Thoracic aorta (tissue), 2 donors: ENCODE measurements at places on chromosomes 5 and 9.

GRCh38 chr5:168359820-168360460 is 68.5 kb downstream of the WWC1 start:
- no peak for DNase-seq

- DNase-seq: no peak
Observed at GRCh38 chr9:113588242-113588810, 124.8 kb downstream of the RGS3 start.

GRCh38 chr9:6113312-6113711 is 97.9 kb upstream of the RANBP6 start:
- DNase-seq: no peak

DNA sequence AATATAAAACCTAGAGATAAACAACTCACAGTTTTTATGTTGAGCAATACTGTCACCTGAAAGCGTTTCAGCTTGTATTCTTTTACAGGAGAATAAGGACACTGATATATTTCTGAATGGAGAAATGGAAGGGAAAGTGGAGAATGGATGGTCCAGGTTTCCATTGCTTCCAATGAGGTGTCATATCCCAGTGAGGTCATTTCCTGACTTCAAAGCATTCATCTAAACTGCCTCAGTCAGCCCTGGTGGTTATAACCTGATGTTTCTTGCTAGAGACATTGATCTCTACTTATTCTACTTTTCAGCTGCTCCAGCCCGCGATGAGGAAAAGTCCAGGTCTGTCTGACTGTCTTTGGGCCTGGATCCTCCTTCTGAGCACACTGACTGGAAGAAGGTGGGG is 2.6 kb downstream of the GABRA1 start:
- DNase-seq: no peak

GRCh38 chr5:77957-78804 is 13.8 kb upstream of the PLEKHG4B start:
- no peak for DNase-seq

DNA sequence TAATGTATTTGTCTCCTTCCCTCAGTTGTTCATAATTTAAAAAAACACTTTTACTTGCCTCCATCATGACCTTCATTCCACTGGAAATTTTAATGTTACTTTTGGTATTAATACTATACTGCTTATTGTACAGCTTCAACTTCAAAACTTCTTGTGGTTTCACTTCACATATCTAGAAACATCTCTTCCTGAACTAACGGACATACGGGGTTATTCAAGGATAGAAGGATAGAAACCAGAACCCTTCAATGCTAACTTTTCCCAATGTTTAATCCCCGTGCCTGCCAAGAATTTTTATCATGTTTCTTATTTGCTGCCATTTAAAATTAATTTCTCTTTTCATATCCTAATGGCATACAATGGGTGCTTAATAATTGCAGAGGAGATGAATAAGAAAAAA is 36.3 kb upstream of the SETD9 start:
- no peak for DNase-seq

GRCh38 chr5:134536876-134537275 is 11.4 kb downstream of the JADE2 start:
- no peak for DNase-seq

DNA sequence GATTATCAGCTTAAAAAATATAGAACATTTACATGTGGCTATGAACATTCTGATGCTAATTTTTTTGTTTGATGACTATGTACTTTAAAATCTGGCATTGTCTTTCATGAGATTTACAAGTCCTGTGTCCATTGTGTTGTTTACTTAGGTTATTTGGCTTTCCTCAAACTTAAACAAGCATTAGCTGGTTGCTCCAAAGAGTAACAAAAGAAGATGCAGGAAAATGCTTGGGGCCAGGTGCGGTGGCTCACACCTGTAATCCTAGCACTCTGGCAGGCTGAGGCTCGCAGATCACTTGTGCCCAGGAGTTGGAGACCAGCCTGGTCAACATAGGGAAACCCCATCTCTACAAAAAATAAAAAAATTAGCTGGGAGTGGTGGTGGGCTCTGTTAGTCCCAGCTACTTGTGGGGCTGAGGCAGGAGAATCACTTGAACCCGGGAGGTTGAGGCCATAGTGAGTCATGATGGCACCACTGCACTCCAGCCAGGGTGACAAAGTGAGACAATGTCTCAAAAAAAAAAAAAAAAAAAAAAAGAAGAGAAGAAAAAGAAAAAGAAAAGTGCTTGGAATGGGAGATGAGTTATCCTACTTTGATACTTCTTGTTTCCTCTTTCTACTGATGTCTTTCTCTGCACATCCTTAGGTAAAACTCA is 39.7 kb downstream of the PAM start:
- DNase-seq: no peak

DNA sequence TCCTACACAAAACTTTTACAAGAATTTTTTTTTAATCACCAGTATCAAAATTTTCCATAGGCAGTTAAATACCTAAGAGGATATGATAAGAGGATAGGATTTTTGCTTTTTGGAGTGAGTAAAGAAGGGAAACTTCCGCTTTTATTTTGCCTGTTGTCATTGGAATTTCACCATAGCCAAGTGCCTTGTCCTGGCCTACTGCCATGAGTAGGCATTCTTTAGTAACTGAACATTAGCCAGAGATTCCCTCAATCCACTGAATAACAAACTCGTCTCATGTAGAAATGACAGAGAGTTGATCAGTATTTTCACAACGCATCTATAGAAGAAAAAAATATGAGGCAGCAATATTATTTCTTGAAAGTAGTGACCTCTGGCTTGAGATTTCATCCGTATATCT is 289.6 kb upstream of the ADAMTSL1 start:
- no peak for DNase-seq

DNA sequence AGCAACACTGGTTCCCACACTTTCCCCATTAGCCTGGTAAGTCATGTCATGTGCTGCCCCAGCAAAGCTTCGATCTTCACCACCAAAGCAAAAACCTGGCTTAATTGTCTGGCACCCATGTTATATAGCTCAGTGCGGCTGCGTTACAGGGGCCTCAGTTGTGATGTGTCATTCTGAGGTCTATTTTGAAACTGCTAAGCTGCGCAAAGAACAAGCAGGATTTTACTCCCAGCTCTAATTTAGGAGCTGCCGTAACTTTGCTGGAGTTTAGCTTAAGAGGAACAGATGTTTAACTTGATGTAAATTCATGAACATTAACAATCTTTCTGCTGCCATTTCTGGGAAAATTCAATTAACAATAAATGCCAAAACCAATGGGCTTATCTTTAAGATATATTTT is 274.1 kb downstream of the HSPA4 start:
- no peak for DNase-seq
